ENCODE measurements at places on chromosomes 1 and 21.

- DNase-seq: no peak
These were observed 127.4 kb upstream of the DEPDC1 start for GRCh38 chr1:68624233-68624632.

GRCh38 chr1:115283681-115284146, 54.3 kb downstream of the NGF start:
- no peak for DNase-seq

- DNase-seq: no peak
These were observed 188.3 kb upstream of the CAMK1G start for GRCh38 chr1:209395169-209395568.

- no peak for DNase-seq
These were observed 41.2 kb upstream of the ZC3H12A start for GRCh38 chr1:37433171-37433570.

DNA sequence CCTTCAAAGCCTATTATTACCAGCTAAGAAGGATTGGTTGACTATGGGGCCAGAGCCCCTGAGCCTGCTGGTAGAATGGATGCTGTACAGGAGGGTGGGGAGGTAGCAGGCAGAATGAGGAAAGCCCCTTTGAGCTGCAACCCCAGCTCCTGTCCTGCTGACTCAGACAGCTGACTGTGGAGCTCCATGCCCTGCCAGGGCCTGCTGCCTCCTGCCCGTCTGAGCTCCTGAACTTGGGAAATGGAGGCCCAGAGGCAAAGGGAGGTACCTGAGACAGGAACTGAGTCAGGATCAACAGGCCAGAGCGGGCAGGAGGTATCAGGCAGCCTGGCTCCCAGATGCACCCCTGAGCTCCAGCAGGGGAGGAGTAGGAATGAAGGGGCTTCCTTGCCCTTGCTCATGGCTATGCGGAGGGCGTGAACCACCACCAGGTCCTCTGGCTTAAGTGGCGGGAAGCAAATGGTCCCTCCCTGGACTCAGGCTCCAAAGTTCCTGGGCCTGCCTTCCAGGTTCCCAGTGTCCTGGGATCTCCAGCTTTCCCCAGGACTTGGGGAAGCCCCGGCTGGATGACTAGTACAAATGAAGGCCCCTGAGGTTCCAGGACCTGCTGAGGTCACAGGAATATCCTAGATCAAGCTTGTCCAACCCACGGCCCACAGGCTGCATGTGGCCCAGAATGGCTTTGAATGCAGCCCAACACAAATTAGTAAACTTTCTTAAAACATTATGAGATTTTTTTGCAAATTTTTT, 3.9 kb upstream of the SFN start:
- no peak for DNase-seq

GRCh38 chr1:59494145-59494833, 197.4 kb downstream of the FGGY start:
- DNase-seq: peak; percentile 8

DNA sequence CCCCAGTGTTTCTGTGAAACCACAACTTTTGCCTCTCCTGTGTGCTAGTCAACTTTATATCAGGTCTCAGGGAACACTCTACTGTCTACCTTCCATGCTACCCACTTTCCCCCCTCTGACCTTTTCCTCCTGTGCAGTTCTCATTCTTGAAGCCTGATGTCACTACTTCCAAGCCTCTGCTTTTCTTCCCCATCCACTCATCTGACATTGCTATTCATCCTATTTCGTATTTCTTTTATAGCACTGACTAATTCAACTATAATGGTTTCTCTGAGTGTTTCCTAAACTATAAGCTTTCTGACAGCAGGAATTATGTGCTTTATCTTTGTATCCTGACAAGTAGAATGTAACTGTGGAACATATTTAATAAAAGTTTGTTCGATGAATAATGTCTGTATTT, 18.2 kb upstream of the DPH5 start:
- DNase-seq: no peak

DNA sequence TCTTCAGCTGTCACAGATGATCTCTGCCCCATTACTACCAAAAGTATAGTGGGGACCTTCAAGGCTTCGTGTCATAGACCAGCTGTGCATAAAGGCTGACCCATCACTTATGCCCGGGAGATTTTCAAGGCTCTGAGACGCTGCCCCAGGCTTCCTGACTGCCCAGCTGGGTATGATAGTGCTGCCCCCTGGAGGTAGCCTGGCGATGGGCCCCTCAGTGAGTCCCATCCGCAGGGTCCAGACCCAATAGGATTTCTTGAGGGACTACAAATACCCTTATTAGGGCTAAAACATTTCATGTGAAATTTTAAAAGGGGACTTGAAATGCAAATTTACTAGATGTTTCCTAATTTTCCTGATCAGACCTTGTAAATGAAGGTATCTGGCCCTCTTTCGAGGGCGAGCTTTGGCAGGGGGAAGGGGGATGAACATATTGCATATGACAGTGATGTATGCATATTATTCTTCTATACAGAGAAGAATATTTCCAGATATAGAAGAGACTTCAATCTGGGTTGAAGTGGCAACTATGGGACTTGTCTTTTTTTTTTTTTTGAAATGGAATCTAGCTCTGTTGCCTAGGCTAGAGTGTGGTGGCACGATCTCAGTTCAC, 11.7 kb upstream of the FCMR start:
- peak; percentile 12 for DNase-seq

DNA sequence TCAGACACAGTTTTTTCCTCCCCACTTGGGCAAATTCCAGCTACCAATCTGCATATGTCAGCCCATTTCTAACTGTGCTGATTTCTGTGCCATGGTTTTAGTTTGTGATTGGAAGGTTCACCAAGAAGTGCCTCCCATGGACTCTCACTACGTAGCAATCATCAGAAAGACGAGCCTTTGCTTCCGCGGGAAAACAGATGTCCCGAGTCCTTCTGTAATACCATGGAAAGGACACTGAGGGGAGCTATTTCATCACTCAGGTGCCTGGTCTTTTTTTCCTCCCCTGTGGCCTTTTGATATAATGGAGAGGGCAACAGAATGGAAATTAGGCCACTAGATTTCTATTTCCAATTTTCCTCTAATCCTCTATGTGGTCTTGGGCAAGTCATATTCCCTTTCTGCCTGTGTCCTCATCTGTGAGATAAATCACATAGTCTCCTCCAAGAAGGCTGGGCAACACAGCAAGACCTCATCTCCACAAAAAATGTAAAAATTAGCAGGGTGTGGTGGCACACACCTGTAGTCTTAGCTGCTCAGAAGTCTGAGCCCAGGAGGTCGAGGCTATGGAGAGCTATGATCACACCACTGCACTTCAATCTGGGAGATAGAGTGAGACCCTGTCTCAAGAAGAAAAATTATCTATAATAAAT, 24.8 kb downstream of the LEMD1 start:
- DNase-seq: peak; percentile 67

DNA sequence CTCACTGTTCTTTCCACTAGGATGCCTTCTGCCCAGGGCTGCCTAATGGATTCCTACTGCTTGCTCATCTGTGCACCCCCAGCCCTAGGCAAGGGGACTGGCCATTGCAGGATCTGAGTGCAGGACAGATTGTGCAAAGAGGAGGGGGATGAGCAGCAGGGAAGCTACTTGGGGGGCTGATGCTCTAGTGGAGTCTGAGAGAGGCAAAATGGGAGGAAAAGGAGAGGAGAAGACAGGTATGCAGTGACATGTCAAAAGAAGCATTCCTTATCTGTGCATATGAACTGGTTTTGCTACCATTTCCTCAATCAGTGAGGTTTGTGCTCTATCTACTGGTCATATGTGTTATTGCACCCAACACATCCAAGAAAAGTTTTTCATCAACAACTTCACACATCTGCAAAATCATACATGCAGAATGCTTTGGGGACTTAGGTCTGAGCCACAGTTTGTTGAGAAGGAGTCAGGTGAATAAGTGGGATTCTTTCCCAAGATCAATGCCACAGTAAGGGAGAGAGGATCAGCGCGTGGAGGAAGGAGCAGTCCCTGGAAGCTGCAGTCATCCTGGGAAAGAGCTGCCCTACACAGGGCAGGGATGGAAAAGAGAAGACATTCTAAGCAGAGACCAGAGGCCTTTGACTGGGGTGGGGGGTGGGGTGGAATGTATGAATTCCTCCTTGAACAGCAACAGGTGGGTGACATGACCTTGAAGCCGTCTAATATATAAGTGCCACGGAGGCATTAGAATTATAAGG, 14.4 kb downstream of the SLC5A9 start:
- peak; percentile 65 for DNase-seq

DNA sequence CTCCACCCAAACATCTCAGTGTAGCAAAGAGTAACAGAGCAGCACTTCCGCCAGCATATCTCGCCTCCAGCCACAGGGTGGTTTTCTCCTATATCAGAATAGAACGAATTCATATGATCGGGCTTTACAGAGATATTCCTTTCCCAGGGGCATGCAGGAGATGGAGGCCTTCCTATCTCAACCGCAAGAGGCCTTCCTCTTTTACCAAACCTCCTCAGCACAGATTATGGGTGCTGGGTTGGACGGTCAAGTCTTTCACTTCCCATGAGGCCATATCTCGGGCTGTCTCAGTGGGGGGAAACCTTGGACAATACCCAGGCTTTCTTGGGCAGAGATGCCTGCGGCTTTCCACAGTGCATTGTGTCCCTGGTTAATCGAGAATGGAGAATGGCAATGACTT, 65.8 kb downstream of the OVGP1 start:
- DNase-seq: no peak

DNA sequence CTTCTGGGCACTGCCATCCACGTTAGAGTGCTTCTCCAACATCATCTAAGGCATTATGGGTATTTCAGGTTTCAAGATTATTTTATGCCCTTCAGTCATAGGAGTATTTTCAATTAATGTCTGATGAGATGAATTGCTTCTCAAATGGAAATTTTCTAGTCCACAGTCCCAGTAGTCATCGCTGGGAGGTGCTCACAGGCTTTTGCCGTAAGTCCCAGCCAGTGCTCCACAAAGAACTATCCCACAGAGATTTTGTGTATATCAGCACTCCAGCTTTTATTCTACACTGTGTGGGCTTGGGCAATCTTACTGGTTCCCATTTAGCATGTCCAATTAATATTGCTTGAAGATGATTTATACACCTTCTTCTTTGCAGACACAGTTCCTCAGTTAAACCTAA, 61.0 kb downstream of the SMYD2 start:
- no peak for DNase-seq

DNA sequence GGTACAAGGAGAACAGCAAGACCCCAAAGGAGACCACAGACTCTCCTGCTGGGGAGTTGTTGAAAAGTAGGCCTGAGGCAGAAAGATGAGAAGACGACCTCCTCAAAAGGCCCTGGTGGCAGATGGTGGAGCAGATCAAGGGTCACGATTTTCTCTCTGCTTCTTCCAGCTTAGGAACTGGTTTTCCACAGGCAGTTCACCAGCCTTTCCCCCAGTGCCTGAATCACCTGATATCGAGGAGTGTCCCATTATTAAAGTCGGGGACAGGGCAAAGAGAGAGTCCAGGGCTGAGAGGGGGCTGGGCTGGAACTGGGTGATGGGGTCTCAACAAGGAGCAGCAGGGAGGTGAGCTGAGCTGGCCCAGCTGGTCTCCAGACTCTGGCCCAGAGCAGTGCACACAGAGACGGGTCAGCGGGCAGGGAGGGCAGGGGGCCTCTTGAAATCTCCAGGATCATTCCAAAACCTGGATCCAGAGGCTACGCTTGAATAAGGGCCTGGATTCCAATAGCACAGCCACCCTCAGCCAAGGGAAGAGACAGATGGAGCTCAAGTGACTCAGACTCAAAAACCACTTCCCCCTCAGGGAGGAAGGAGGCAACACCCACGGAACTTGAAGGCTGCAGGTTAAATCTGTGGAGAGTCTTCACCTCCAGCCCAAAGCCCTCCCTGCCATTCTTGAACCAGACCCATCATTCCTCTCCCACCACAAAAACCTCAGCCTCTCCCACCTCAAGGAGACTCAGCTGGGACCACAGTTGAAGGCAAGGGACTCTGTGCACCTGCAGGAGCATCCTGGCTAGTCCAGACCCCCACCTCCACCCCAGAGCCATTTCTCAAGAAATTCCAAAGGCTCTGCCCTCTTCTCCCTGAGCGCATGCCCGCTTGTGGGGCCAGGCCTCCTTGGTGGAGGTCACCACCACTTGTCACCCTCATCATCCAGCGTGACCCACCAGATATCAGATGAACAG, at the start of gene S100A5:
S100A5 (minus strand) TSS at position 541 of the 968 bp plus-strand sequence. CDS start 743 bp downstream, outside the sequence.
- peak; percentile 81 for DNase-seq

GRCh38 chr1:20521960-20522861, 14.3 kb upstream of the MUL1 start:
- DNase-seq: peak; percentile 84

DNA sequence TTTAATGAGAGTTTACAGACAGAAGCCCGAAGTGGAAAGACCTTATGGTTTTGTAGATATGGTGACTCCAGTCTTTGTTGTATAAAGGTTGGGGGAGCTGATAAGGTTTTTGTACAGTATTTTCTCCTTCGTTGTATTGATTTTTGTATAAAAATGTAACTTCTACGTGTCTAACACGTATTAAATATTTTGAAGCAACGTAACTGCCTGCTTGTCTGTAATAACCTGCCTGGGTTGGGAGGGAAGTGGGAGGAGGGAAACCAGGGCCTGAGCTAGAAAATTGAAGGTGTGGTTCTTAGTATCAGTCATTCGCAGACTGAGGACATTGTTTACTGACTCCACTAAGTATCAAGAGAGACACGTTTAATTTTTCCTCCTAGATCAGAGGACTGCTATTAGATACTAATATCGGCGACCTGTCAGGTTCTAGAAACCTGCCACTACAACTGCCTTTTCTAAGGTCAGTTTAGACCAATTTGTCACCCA, 2.2 kb downstream of the IER5 start:
- DNase-seq: no peak

DNA sequence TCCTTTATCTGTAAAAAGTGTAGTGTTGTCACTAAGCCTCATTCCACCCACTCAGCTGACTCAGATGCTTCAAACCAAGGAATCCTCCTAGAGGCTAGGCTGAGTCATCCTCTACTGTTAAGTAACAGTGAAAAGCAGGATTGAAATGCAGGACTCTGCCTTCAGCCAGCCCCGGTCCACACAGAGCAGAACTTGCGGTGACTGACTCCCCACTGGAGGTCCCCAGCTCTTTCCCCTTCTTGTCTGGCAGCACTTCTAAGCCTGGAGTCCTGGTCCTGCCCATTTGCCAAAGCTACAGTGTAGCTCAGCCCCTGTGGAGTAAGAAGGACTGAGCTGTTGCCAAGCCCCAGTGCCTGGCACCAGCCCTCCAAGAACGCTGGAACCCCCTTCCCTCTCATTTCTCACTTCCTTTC, 1.7 kb downstream of the RAB7B start:
- peak; percentile 67 for DNase-seq

DNA sequence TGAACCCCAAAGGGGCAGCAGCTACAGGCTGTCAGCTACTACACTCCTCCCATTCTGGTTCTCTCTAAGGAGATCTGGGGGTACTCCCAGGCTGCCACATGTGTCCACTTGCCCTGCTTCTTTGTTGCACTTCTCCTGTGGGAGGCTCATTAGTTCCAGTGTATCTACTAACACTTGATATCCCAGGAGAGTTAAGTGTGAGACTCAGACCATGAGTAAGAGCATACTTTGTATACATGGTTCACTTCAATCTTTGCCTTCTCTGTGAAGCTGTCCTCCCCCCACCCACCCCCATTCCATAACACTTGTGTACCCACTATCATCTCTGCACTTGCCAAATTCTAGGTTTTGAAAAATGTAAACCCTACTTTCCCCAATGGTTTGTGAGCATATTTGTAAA, 34.9 kb upstream of the GADD45A start:
- no peak for DNase-seq

- DNase-seq: no peak
These were observed 420.2 kb downstream of the KCTD3 start for GRCh38 chr1:215987092-215987875.

GRCh38 chr1:224629965-224630364, 13.8 kb downstream of the CNIH3 start:
- no peak for DNase-seq

- DNase-seq: no peak
These were observed at the start of gene SLC30A10 for GRCh38 chr1:219927956-219928790. SLC30A10 (minus strand) TSS chr1:219928557; CDS start chr1:219928440, 117 bp downstream.

- no peak for DNase-seq
These were observed 385.5 kb downstream of the SMYD3 start for GRCh38 chr1:246121533-246121932.

All from Kasumi-1 (cell line).